ENCODE measurements at places on chromosomes 12 and 14.

GRCh38 chr12:92130999-92131398, 14.6 kb downstream of the BTG1 start:
- DNase-seq, result no peak

DNA sequence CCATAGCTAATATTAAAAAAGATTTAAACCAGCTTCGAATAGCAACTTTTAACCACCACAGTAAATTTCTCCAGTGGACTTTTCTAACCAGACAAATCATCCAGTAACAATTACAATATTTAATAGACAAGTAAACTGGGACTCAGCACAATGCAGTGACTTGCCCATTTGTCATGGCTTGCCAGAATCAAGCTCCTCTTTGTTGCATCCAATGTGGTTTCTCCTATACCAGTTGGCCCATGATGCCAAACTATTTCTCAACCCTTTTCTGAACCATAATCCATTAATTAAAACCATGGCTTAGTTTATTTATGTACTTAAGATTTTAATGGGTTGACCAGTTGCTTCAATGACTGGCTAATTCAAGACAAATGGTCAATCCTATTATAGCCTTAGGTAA, 64.4 kb downstream of the DIO2 start:
- DNase-seq, result no peak

GRCh38 chr12:20370014-20370386, 1.7 kb downstream of the PDE3A start:
- DNase-seq, result no peak

GRCh38 chr12:89815225-89815624, 106.6 kb upstream of the ATP2B1 start:
- DNase-seq, result no peak

DNA sequence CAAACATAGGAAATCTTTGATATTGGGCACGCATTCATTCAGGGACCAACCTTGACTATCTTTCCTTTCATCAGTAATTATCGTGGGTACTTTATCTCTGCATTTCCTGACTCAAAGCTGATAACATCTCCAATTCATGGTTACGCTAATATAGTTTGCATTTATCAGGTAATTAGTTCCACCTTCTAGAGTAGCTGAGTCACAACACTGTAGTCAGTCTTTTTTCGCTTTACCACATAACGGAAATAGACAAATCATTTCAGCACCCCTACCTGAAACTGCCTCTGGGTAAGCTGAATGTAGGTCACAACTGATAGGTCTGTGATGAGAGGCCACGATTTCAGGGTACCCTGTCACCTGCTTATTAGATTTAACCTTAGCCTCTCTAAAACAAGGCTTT, 36.7 kb upstream of the IL22 start:
- DNase-seq, result no peak

Measured in stimulated activated CD8-positive, alpha-beta memory T cell treated with anti-CD3 and anti-CD28 coated beads, Interleukin-4, amount 100 ng/mL, for 1 hour (primary cell).